Activated CD4-positive, alpha-beta T cell treated with anti-CD3 and anti-CD28 coated beads for 1 hour (primary cell): ENCODE measurements at places on chromosomes 6 and 20.

- DNase-seq, result no peak
These were observed 68.9 kb downstream of the MAN1A1 start for GRCh38 chr6:119280668-119281067.

DNA sequence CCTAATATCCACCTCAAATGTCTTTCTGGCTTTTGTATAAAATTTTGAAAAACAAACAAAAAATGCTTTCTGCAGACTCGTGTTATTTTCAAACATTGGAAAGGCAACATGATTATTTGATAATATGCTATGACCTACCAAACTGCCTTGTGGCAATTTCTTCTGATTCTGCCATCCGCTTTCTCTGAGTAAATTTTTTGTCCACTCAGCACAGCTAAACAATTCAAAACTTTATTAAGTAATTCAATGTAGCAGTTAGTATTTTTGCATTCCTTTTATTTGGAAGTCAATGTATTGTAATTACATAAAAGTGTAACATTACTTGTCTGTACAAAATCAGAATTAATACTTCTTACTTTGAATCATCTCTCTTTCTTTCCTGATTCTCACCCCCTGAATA lies 1206.6 kb upstream of the EYS start:
- no peak for DNase-seq

GRCh38 chr6:87993356-87993755 lies 54.3 kb upstream of the SPACA1 start:
- no peak for DNase-seq

DNA sequence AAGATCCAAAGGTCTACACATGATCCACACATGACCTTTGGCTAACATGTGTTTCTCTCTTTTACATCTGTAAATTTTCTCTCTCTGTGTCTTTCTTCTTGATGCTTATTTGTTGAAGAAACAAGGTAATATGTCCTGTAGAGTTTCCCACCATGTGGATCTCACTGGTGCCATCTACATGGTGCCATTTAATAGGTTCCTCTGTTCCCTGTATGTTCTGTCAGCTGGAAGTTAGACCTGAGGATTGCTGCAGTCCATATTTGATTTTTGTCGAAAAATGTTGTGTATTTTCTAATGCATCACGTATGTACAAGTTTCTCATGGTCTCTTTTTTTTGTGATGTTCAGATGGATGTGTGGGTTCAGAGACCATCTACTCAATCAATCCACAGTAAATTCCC lies 30.0 kb downstream of the FOXA2 start:
- no peak for DNase-seq

GRCh38 chr6:107458672-107459282 lies 587 bp downstream of the PDSS2 start:
- DNase-seq, result peak; percentile 8

- no peak for DNase-seq
These were observed 1.9 kb upstream of the NECAB3 start for GRCh38 chr20:33676121-33676520.

DNA sequence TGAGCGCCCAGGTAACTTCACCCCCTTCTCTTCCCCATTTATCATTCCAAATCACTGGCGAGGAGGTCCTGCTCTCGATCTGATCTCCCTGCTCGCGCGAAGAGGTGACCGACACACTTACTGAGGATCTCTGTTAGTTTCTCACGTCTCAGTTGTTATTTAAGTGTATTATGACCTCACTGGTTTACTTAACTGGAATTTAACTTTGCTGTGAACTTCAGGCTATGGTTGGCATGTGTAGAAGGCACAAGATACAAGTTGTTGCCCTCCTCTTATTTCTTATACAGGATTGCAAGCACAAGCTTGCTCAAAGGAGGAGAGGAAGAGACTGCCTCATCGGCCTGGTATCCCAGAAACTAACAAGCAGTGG lies 1.2 kb downstream of the RNF217 start:
- DNase-seq, result no peak

- no peak for DNase-seq
These were observed 205.8 kb downstream of the ISM1 start for GRCh38 chr20:13426870-13427269.

DNA sequence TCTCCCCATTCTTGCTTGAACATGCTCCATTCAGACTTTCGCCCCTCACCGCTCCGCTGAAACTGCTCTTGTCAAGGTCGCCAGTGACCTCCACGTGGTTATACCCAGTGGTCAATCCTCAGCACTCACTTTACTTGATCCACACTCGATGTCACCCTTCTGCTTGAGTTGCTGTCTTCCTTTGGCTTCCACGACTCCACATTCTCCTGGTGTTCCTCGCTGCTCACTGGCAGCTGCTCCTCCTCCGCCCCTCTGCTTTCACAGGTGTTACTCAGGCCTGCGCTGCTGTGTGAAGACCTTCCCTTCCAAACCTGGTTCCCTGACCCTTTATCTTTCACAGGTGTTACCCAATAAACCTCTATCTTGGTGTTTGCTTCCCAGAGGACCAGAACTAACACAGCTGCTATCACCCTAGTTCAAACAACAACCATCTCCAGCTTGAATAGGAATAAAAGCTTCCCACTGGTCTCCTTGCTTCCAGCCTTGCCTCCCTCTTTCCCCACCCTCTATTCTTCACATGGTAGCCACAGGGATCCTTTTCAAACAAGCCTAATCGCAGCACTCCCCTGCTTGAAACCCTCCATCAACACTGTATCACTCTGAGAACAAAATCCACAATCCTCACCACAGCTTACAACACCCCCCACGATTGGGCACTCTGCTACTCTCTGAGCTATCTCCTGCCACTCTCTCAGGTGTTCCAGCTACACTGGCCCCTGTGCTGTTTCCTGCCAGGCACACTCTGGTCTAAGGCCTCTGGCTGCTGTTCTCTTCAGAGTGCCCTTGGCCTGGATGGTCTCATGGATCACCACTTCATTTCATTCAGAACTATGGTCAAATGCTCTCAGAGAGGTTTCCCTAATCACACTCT lies 10.7 kb downstream of the PPIL1 start:
- no peak for DNase-seq

DNA sequence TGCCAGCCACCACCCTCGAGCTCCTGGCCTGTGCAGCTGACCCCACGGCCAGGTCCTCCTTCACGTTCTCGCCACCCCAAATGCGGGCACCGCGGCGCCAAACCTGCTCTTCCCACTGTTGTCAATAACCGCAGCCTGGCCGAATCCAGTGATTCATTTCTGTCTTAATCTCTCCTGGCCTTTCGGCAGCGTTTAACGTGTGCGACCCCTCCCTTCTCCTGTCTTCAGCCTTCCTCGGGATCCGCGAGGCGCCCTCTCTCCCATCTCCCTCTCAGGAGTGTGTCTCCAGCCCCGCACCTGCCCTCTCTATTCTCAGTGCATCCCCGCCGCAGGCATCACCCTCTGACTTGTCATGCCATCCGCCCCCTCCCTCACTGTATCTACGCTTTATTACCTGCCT lies 91.4 kb downstream of the THBS2 start:
- DNase-seq, result no peak

- no peak for DNase-seq
These were observed 35.7 kb upstream of the MLN start for GRCh38 chr6:33839399-33840047.

- DNase-seq, result no peak
These were observed 100.0 kb downstream of the ARMC2 start for GRCh38 chr6:108948181-108948661.

DNA sequence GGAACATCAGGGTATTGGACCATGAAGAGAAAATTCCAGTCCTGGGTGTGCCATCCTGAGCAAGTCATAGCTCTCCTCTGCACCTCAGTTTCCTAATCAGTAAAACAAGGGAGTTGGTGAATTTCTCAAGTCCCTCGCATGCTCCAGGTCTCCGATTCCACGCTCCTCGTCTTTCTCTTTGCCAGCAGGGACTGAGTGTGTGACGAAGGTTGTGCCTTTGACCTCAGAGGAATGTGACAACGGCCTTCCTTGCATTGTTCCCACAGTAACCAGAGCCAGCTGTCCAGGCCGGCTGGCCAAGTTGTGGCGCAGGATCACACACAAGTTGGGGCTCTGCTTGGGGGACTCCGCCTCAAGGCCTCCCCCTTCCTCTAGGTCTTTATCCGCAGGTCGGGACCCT lies 217.3 kb downstream of the ATXN1 start:
- DNase-seq, result no peak

- no peak for DNase-seq
These were observed 51.6 kb upstream of the BMP6 start for GRCh38 chr6:7674291-7674690.

DNA sequence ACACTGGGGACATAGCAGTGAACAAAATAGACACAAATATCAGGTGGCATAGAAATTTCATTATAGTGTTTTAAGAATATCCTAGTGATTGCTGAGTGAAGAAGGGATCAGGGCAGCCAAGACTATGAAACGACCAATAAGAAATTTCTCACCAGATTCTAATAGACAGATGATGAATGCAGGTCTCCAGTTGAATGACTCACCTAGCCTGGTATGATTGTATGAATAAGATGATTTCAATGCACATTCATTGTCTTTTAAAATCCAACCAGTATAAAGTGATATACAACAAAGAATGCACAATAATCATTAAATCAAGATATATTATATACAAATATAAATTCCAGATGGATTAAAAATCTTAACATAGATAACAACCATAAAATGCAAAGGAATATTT lies 124.5 kb upstream of the TENT5A start:
- no peak for DNase-seq

DNA sequence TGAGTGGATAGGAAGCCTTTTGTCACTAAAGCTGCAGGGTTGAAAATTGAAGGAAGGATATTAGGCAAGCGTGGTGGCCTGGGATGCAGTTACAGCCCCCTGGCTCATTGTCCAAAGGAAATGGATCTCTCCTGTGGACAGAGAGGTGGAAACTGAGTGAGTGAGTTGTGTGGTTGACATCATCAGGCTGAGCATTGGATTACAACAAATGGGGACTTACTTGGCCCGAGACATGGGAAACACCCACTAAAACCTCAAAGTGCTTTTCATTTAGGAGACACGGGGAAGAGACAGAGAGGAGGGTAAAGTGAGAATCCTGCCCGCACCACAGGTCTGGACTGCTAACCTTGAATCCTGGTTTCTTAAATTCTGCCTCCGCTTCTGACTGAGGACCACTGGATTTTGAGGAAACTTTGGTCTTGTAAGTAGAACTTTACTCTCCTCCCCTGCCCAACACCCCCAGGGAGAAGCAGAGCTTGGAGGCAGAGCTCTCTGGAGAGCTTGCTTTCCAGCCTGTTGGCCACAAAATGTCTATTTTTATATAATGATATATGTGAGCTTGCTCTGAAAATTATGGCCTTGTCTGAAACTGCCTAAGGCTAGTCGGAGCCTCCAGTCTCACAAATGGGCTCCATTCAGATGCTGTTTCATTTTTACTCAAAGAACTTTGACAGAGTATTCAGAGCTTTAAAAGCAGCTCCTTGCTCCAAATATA lies at the start of gene PKIG:
Gene PKIG, plus strand, starts transcription at position 269 of the 715 bp plus-strand sequence. CDS start 31,978 bp downstream, outside the sequence.
- no peak for DNase-seq

GRCh38 chr20:9401371-9401770 lies 113.0 kb upstream of the LAMP5 start:
- DNase-seq, result no peak

GRCh38 chr6:108541843-108542759 lies 18.6 kb upstream of the FOXO3 start:
- DNase-seq, result peak; percentile 54

- DNase-seq, result no peak
These were observed 6.0 kb upstream of the HSF2 start for GRCh38 chr6:122393351-122393896.

DNA sequence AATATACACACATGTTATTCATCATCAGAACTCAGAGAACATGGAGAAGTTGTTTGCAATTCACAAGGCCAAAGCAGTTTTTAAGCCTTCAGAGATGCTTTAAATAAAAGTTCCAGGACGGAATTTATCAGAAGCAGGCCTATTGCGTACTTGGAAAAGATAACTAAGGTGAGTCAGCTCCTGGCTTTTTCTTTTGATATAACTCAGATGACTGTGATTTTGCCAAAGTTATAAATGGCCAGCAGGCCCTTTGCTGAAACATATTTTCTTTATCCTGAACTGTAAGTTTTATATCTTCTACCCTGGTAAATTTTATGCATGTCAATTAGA lies 55.0 kb upstream of the PLCB1 start:
- DNase-seq, result no peak

DNA sequence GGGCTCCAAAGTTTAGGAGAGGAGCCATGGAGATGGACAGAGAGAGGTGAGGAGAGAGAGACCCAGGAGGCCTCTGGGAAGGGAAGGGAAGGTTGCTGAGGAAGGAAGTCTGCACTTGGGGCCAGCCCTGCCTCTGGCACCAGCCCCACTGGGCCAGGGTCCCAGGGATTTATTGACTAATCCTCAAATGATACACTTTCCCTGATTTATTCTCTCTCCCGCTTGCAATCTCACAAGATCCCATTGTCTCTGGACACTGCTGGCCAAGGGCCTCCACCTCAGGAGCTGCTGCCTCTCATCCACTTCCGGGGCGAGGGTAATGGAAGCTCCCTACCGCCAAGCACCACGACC lies 43.6 kb upstream of the FOXP4 start:
- DNase-seq, result no peak

GRCh38 chr20:54013471-54013870 lies 56.9 kb downstream of the BCAS1 start:
- DNase-seq, result no peak

DNA sequence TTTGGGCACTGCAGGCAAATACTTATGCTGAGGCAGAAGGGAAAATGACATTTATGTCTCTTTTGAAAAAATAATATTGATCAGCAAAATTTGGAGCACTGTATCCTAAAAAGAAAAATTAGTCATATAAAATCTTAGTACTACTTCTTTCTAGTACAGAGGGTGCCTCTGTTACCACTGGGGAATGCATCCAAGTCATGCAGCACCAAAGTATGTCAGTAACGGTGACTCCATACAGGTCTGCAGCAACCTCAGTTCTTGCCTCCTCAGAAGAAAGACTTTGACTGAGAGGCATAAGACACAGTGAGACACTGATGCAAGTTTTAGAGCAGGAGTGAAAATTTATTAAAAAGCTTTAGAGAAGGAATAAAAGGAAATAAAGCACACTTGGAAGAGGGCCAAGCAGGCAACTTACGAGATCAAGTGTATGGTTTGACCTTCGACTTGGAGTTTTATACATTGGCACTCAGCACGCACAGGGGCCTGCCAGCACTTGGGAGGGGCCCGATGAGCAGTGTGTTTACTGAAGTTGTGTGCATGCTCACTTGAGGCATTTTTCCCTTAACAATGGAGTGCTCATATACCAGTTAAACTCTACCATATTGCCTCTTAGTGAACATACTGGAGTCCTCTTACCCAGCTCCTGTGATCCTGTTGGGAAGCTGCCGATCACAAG lies 1244.8 kb downstream of the EPHA7 start:
- no peak for DNase-seq

- no peak for DNase-seq
These were observed 675.7 kb upstream of the AGPAT4 start for GRCh38 chr6:161949531-161949930.

- DNase-seq, result no peak
These were observed 30.5 kb downstream of the NFATC2 start for GRCh38 chr20:51511861-51512619.

DNA sequence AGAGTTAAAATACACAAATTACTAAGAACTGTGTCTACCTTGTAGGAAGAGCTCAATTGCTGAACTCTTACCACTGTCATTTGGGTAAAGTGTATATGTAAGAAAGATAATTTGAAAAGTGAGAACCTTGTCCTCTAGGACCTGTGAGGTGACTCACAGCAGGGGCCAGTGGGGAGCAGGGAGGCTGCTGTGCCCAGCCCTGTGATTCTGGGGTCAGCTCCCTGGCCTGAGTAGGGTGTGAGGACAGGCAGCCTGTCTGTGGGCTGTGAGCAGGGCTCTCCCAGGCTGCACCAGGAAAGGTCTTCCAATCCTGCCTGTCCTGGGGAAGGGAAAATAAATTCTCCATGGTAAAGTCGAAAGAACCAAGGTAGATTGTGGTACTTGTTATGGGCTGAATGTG lies 27.3 kb upstream of the SIRPG start:
- DNase-seq, result no peak
